ENCODE measurements at places on chromosomes 7 and 10.

DNA sequence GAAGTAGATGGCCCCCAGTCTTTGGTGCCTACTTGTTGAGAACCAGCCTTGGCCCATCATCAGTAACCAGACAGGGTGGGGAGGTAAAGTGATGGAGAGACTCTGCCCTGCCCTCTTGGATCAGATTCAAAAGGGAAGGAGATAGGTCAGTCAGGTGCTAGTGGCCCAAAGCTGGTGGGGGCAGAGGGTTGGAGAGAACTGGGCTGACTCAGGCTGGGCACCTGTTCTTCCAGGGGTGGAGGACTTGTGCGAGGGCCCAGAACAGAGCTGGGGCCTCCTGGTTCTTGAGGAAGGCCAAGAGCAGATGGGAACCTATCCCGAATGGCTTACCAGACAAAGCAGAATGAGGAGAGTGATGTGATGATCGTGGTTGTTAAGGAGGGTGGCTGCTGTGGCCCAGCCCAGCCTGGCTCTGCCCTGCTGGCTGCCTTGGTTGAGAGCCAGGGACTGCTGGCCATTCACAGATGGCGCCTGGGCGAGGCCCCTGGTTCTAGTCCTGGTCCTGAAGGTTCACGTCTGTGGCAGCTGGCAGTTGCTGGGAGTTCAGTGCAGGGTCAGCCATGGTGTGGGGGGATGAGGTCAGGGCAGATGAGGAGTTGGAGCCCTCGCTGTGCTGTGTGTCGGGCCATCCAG, 36.6 kb downstream of the PALD1 start:
- H3K4me3 ChIP-seq: no peak overlapping the region
- no peaks in the 10 kb centered on the region for H3K4me1 ChIP-seq
- H3K36me3 ChIP-seq: no peaks in the 10 kb centered on the region
- H3K27ac ChIP-seq: no peak overlapping the region
- no peaks in the 10 kb centered on the region for H3K27me3 ChIP-seq
- no peak for DNase-seq

- H3K4me3 ChIP-seq: no peak overlapping the region
- no peaks in the 10 kb centered on the region for H3K27me3 ChIP-seq
- no peaks in the 10 kb centered on the region for H3K4me1 ChIP-seq
- no peak for DNase-seq
- H3K36me3 ChIP-seq: no peaks in the 10 kb centered on the region
Observed at GRCh38 chr10:93383562-93383981, 98.6 kb downstream of the MYOF start.

DNA sequence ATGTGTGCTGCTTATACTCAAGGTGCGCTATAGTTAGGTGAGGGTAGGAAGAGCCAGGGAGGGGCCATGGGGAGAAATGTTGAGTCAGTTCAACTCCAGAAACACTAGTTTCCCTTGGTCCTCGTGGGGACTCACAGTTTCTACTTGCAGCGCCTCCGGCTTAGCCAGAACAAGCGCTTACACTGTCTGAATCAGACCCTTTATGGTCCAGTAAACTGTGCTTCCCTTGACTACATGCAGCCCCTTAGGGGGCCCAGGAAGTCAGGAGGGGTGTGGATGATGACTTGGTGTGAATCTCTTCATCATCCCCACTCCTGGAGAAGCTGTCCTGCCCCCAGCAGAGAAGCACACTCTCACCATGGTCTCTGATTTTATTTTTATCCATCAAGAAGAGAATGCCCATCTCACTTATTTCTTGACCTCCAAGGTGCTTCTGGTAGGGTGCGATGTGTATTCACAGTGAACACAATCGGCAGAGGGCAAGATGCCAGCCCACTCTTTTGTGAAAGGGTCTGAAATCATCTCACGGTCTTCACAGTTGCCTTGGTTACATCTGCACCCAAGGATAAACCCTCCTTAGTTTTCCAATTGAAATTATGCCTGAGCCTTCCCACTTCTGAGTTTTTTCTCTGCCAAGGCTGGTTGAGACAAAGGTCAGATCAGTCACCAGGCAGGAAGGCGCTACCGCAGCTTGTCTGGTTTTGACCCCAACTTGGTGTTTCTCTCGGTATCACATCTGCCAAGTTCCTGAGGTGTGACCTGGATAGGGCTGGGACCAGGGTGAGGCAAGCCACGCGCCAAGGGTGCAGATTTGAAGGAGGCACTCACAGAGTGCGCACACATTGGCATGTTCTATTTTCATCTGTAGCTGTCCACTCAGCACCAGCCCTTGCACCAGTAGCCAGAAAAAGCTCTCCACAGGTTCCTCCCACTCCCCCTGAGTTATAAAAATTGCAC, 62.7 kb upstream of the LRRC4 start:
- peaks cover 10% of the 10 kb centered on the region for H3K36me3 ChIP-seq
- DNase-seq: no peak
- H3K27me3 ChIP-seq: no peaks in the 10 kb centered on the region
- H3K4me3 ChIP-seq: no peak overlapping the region
- H3K27ac ChIP-seq: no peak overlapping the region

GRCh38 chr10:43228783-43229207, 38.1 kb downstream of the RASGEF1A start:
- no peaks in the 10 kb centered on the region for H3K27me3 ChIP-seq
- DNase-seq: no peak
- H3K4me1 ChIP-seq: no peaks in the 10 kb centered on the region
- H3K27ac ChIP-seq: no peak overlapping the region
- H3K36me3 ChIP-seq: no peaks in the 10 kb centered on the region

DNA sequence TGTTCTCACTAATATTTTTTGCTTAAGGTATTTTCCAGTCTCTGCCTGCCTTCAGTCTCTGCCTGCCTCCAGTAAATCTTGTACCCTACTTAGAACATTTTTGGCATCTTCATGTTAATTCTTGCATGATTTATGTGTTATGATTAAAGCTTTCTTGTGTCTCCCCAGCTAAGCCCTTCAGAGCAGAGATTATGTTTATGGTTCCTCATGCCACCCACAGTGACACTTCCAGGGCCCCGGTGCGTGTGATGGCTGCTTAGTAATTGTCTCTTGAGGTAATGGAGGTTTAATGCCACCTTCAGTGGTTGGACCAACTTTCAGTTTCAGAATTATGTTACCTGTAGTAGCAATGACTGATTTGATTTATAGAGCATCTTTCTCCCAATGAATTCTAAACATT, 70.6 kb upstream of the MET start:
- H3K4me3 ChIP-seq: no peak overlapping the region
- no peaks in the 10 kb centered on the region for H3K27me3 ChIP-seq
- no peaks in the 10 kb centered on the region for H3K4me1 ChIP-seq
- H3K27ac ChIP-seq: no peak overlapping the region

DNA sequence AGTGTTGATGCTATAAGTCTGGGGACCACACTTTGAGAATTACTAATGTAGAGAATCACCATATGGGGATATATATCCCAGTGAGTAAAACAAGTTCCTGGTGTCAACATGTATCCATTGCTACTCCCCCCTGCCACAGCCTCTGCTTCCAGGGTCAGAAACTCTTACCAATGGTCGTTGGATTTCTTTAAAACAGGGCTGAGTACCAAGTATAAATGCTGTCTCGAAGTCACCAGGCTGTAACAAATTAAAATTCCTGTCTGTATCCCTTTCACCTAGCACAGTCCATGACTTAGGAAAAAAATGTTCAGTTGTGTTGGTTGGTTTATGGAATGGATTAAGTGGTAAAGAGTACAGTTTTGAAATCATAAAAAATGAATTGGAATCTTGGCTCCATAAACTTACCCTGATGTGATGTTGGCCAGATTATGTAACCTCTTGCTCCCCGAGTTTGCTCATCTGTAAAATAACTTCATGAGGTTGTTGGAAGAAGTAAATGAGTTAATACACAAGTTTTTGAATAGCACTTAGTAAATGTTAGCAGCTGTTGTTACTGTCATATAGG, 364.0 kb upstream of the LRGUK start:
- no peak overlapping the region for H3K4me3 ChIP-seq
- H3K36me3 ChIP-seq: no peaks in the 10 kb centered on the region
- no peaks in the 10 kb centered on the region for H3K27me3 ChIP-seq
- no peak overlapping the region for H3K27ac ChIP-seq

DNA sequence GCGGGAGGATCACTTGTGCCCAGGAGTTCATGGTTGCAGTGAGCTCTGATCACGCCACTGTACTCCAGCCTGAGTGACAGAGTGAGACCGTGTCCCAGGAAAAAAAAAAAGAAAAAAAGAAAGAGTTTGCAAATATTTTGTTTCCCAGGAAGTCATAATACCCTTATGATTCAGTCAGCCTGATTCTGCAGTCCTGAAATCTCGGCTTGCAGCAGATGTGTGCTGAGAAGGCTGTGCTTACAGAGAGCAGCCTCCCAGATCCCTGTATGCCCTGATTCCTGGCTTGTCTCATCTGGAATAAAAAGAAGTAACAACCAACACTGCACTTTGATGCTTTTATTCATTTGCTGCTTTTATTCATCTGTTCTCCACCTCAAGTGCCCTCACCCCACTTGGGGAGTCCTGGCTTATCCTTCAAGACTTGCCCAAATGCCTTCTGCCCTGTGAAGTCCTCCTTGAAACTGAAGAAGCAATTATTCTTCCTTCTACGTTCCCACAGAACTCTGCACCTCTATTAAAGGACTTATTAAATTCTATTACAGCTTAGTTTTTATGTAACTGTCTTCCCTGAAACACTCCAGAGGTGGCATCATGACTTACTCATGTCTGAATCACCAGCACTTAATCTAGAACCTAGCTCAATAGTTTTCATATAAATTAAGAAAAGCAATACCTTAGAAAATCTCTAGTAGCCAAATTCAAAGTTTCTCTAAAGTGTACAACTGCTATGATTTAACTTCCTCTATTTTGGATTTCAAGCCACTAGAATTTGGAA, 27.7 kb upstream of the BPGM start:
- H3K36me3 ChIP-seq: no peaks in the 10 kb centered on the region
- no peaks in the 10 kb centered on the region for H3K27me3 ChIP-seq
- no peaks in the 10 kb centered on the region for H3K4me1 ChIP-seq
- no peak for DNase-seq
- H3K4me3 ChIP-seq: no peak overlapping the region

GRCh38 chr10:43970018-43970698, 321.5 kb upstream of the ZNF32 start:
- no peak for DNase-seq
- no peak overlapping the region for H3K4me3 ChIP-seq
- no peak overlapping the region for H3K27ac ChIP-seq
- H3K4me1 ChIP-seq: no peaks in the 10 kb centered on the region
- H3K36me3 ChIP-seq: no peaks in the 10 kb centered on the region
- H3K27me3 ChIP-seq: no peaks in the 10 kb centered on the region

DNA sequence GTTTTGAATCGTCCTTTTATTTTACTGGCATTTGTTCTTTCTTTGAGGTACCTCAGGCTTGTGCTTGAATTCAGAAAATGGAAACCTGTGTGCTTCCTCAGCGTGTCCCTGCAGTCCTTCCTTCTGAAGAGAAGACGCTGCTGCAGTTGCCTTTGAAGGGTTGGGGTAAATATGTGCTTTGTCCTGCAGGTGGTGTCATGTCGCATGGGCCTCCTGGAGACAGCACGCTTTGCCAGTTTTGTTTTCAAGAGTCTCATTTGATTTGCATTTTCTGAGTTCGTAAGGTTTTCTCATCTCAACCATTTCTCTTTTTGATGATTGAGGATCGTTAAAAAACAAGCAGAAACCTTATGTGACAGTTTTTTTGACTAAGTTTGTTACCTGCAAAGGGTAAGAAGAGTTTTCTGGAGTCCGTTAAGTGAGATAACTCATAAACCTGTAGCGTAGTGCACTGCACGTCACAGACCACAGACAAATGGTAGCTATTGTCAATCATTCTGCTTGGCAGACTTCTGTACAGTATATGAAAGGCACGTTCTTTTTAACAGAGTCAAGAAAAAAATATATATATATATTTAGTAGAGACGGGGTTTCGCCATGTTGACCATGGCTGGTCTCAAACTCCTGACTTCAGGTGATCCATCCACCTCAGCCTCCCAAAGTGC, 57.0 kb downstream of the CDC123 start:
- H3K27ac ChIP-seq: no peak overlapping the region
- no peaks in the 10 kb centered on the region for H3K27me3 ChIP-seq
- no peak for DNase-seq
- no peaks in the 10 kb centered on the region for H3K36me3 ChIP-seq
- no peaks in the 10 kb centered on the region for H3K4me1 ChIP-seq
- H3K4me3 ChIP-seq: no peak overlapping the region

DNA sequence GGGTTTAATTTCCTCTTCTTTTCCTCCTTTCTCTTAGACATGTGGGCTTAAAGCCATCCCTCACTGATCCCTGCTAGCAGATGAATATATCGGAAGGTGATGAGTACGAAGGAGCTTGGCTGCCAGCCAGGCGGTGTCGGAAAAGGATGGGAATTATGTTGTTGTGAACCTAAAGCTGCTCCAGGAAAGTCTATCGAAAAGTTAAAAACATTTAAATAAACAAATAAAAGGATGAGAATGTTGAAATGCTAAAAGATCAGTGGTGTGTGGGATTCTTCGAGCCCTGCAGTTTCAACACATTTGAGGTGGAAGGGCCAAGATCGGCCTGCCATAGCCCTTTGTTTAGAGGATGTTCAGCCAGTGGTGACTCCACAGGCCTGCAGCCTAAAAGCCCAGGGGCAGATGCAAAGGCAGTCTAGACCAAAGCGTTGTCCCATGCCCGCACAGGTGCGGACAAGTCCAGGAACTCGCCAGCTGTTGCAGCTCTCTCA, 107.9 kb downstream of the JCAD start:
- H3K27ac ChIP-seq: peak overlapping the region; percentile 32
- H3K36me3 ChIP-seq: no peaks in the 10 kb centered on the region
- DNase-seq: peak; percentile 66
- no peak overlapping the region for H3K4me3 ChIP-seq
- H3K27me3 ChIP-seq: no peaks in the 10 kb centered on the region
- H3K4me1 ChIP-seq: no peaks in the 10 kb centered on the region

DNA sequence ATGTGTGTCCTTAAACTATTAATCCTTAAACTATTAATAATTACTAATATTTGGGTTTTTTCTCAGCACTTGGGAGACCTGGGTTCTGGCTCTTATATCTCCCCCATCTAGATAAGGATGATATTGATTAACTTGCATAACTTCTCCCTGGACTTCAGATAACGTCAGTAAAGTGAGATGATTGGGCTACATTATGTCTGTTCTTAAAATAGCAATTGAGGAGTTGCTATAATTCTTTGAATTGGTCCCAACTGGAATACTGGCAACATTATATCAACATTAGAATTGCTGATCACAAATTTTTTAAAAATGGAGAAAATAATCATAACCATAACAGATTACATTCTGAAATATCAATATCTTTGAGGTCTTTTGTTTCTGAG, 1.9 kb downstream of the APBB1IP start:
- no peaks in the 10 kb centered on the region for H3K36me3 ChIP-seq
- H3K27me3 ChIP-seq: peaks cover 4% of the 10 kb centered on the region
- no peaks in the 10 kb centered on the region for H3K4me1 ChIP-seq
- H3K4me3 ChIP-seq: no peak overlapping the region
- no peak for DNase-seq
- no peak overlapping the region for H3K27ac ChIP-seq

- peaks cover 9% of the 10 kb centered on the region for H3K27me3 ChIP-seq
- peak overlapping the region; percentile 83 for H3K27ac ChIP-seq
- H3K4me1 ChIP-seq: peaks cover 6% of the 10 kb centered on the region
- H3K36me3 ChIP-seq: no peaks in the 10 kb centered on the region
- H3K4me3 ChIP-seq: peak overlapping the region; percentile 80
Observed at GRCh38 chr10:62816076-62816330, 163 bp downstream of the EGR2 start.

GRCh38 chr7:110003827-110004226, 1087.1 kb upstream of the LRRN3 start:
- no peaks in the 10 kb centered on the region for H3K27me3 ChIP-seq
- H3K4me1 ChIP-seq: no peaks in the 10 kb centered on the region
- H3K36me3 ChIP-seq: no peaks in the 10 kb centered on the region
- H3K4me3 ChIP-seq: no peak overlapping the region
- DNase-seq: no peak

- H3K27ac ChIP-seq: no peak overlapping the region
- peaks cover 4% of the 10 kb centered on the region for H3K4me1 ChIP-seq
- no peak overlapping the region for H3K4me3 ChIP-seq
- H3K27me3 ChIP-seq: peaks cover 46% of the 10 kb centered on the region
- no peak for DNase-seq
- no peaks in the 10 kb centered on the region for H3K36me3 ChIP-seq
Observed at GRCh38 chr7:122307228-122307621, 2.7 kb upstream of the FEZF1 start.

All from prostate gland (tissue), 2 donors.